Natural killer cell treated with Interleukin-12 subunit alpha and Interleukin-12 subunit beta and Interleukin-15 and Interleukin-18, amount 100 ng/mL, for 72 hours (primary cell): ENCODE measurements at places on chromosomes 16 and 17. TPM values are rescaled to one million over a fixed set of nuclear protein-coding genes. Genes with fewer than 3 reads are reported as not detected.

Gene TBKBP1
- 13.1 TPM for total RNA-seq

Gene CDR2L
- total RNA-seq = 0.47 TPM

DNA sequence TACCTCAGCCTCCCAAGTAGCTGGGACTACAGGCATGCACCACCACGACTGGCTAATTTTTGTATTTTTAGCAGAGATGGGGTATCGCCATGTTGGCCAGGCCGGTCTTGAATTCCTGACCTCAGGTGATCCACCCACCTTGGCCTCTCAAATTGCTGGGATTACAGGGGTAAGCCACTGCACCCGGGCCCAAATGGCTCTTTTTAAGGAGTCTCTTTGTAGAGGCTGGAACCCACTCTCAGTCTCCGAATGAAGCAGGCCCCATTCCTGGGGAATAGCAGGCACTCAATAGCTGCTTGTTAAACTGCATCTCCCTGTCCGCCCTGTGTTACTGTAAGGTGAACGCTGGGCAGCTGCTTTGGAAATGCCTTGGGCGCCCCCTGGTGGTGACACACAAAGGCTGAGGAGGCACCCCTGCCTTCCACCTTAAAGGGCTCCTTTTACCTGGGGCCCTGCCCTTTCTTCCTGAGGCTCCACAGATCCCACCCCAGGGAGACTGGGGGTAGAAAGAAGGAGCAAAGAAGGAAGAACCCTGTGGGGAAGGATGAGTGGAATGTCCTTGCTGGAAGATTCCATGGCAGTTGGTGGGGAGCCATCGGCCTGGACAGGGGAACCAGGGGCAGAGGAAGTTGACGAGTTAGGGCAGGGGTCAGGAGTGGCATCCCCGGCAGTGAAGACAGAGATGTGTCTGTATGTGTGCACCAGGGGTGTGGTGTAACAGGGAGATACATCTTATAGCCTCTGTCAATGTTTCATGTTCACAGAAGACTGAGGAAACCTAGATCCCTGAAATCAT lies 6.1 kb upstream of the SP2 start:
- H3K4me1 ChIP-seq = peaks cover 22% of the 10 kb centered on the region
- no peaks in the 10 kb centered on the region for H3K27me3 ChIP-seq
- H3K4me3 ChIP-seq = no peak overlapping the region
- H3K27ac ChIP-seq = no peak overlapping the region
- DNase-seq = peak; percentile 93

GRCh38 chr17:50558581-50558940 lies 2.0 kb upstream of the CACNA1G start:
- peak overlapping the region; percentile 47 for H3K4me3 ChIP-seq
- DNase-seq = no peak
- peaks cover 8% of the 10 kb centered on the region for H3K27me3 ChIP-seq
- H3K4me1 ChIP-seq = peaks cover 10% of the 10 kb centered on the region
- no peak overlapping the region for H3K27ac ChIP-seq

DNA sequence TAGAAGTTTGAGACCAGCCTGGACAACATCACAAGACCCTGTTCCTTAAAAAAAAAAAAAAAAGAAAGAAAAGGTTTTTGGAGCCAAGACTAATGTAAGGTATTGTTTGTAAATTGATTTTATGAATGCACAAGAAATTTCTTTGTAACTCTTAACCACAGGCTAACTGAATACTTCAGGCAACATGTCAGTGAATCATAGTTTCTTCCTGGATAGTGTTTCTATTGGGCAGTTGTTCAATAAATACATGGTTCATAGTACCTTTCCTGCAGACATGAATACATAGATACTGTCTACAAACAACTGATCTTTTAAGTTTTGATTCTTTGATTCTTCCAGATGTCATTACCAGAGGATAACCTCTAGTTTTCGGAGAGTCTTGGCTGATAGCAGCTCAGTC lies 11.6 kb downstream of the DDX42 start:
- H3K4me3 ChIP-seq = no peak overlapping the region
- no peak for DNase-seq
- H3K27ac ChIP-seq = no peak overlapping the region
- H3K4me1 ChIP-seq = peaks cover 23% of the 10 kb centered on the region

DNA sequence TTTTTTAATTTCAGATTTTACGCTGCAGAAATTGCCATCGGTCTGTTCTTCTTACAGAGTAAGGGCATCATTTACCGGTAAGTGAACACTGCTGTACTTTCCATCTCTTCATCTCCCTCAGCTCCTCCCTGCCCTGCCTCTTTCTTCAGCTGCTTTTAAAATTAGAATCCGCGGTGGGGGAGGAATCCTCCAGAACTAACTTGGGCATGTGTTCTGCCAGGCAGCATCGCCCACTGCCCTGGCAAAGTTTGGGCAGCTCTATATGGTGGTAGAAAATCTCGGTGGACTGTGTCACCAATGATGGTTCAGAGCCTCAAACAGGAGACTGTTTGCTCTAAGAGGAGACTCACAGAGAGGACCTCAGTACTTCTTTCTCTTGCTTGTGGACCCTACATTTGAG lies 81.6 kb upstream of the CACNG3 start:
- no peak overlapping the region for H3K4me3 ChIP-seq
- no peaks in the 10 kb centered on the region for H3K4me1 ChIP-seq
- no peaks in the 10 kb centered on the region for H3K27me3 ChIP-seq
- peaks cover 27% of the 10 kb centered on the region for H3K36me3 ChIP-seq
- no peak for DNase-seq

- no peak overlapping the region for H3K4me3 ChIP-seq
- no peak overlapping the region for H3K27ac ChIP-seq
- H3K27me3 ChIP-seq = no peaks in the 10 kb centered on the region
- no peak for DNase-seq
Measured at GRCh38 chr17:77846531-77847085, 111.9 kb upstream of the TNRC6C start.

DNA sequence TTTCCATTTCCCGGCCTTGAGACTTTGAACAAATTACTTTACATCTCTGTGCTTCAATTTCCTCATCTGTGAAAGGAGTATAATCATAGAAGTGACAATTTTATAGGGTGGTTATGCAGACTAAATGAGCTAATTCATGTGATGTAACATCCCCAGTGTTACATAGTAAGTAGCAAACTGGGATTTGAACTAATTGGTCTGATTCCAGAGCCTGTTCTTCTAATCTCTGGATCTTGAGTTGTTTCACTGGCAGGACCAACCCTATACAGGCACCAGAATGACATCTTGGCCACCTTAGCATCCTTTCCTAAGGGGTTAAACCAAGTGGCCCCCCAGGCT lies 77.7 kb downstream of the AATF start:
- no peak overlapping the region for H3K27ac ChIP-seq
- H3K4me3 ChIP-seq = no peak overlapping the region
- peaks cover 4% of the 10 kb centered on the region for H3K36me3 ChIP-seq
- peaks cover 16% of the 10 kb centered on the region for H3K4me1 ChIP-seq
- no peaks in the 10 kb centered on the region for H3K27me3 ChIP-seq

DNA sequence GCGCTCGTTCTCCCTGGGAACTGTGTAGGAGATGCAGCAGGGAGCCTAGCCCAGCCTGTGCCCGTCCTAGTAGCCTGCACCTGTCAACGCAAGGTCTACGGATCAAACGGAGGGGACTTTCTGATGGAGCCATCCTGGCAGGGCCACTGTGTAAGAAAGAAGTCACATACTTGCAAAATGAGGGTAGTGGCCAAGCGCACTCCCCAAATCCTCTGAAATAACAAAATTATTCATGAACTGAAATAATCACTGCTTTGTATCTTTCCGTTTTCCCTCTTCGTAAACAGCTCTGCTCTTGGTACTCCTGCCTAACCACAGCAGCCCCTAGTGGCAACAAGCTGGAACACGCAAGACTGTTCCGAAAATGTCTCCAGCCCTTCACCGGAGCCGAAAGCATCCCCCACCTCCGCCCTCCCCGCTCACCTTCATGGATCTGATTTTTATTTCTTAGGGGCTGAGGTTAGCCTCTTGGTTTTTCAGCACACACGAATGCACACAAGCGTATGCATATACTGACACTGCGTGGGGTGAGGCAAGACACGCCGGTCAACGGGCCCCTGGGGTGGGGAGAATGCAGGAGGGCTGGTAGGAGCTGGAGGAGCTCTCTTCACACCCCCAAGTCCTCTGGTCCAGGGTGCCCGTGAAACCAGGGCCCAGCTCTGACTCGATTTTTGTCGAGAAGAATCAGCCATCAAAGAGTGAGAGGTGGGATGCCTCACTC lies 100.8 kb downstream of the ABCC12 start:
- H3K27me3 ChIP-seq = peaks cover 16% of the 10 kb centered on the region
- no peak overlapping the region for H3K4me3 ChIP-seq
- H3K36me3 ChIP-seq = no peaks in the 10 kb centered on the region
- no peak for DNase-seq
- no peaks in the 10 kb centered on the region for H3K4me1 ChIP-seq

- peaks cover 11% of the 10 kb centered on the region for H3K4me1 ChIP-seq
- no peaks in the 10 kb centered on the region for H3K27me3 ChIP-seq
- no peak overlapping the region for H3K4me3 ChIP-seq
- DNase-seq = no peak
- H3K27ac ChIP-seq = no peak overlapping the region
Measured at GRCh38 chr16:27290562-27290961, 22.0 kb upstream of the NSMCE1 start.

GRCh38 chr16:29975811-29976511 lies 2.3 kb downstream of the TAOK2 start:
- no peak for DNase-seq
- peak overlapping the region; percentile 99 for H3K4me3 ChIP-seq
- peaks cover 30% of the 10 kb centered on the region for H3K4me1 ChIP-seq
- H3K27ac ChIP-seq = peak overlapping the region; percentile 74
- peaks cover 22% of the 10 kb centered on the region for H3K36me3 ChIP-seq

DNA sequence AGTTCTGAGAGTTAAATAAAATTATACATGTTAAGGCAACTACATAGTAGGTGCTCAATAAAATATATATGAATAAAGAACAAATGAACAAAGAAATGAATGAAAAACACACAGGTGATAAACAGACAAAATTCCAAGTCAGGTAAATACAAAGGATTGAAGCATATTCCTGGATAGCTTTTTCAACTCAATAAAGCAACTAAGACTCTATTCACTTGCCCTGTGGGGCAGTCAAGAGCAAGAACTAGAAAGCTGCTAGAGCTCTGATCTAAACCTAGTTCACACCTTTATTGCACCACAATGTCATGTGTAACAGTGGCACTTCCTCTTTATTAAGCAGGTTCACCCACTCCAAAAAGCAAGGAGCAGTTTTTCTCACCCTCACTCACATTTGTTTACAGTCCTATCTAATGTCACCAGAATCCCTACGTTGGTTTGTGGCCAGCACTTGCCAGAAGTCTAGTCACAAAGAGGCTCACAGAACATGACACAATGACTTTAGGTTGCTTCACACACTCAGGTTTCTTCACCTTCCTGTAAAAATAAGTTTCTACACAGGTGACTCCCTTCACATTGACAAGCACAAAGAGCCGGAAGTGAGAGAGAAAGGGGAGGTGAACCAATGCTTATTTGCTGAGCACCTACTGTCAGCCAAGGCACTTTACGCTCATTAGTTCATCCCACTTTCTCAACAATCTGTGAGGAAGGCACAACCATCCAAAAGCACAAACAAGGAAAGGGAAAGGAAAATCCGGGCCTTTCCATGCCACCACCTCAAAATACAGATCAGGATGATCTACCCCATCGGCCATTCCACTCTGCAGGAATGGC lies 70.8 kb downstream of the XPO6 start:
- peak overlapping the region; percentile 97 for H3K27ac ChIP-seq
- no peaks in the 10 kb centered on the region for H3K27me3 ChIP-seq
- DNase-seq = peak; percentile 87
- peaks cover 62% of the 10 kb centered on the region for H3K4me1 ChIP-seq
- peaks cover 10% of the 10 kb centered on the region for H3K36me3 ChIP-seq

DNA sequence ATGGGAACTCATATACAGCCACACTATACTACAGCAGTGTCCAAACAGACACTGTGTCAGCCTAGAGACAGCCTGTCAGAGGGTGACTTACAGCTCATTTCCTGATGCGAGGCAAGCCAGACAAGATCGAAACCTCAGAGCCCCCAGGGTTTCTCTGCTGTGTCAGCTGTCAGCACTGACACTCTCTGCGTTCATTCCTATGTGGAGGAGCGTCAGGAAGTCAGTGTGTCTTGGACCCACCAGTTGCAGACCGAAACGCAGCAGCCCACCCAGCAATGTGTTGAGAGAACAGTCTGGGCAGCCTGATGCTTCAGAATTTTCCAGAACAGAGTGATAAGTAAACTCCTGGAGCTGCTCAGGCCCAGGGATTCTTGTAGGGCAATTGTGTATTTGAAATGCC lies 20.6 kb upstream of the MAPT start:
- no peaks in the 10 kb centered on the region for H3K36me3 ChIP-seq
- no peak overlapping the region for H3K27ac ChIP-seq
- peaks cover 37% of the 10 kb centered on the region for H3K27me3 ChIP-seq
- no peaks in the 10 kb centered on the region for H3K4me1 ChIP-seq
- no peak for DNase-seq
